ENCODE measurements at places on chromosomes 2 and 18.

GRCh38 chr2:201072201-201072530 lies 365 bp downstream of the NDUFB3 start:
- DNase-seq: no peak

GRCh38 chr2:215880970-215881369 lies 132.4 kb downstream of the MREG start:
- DNase-seq: no peak

DNA sequence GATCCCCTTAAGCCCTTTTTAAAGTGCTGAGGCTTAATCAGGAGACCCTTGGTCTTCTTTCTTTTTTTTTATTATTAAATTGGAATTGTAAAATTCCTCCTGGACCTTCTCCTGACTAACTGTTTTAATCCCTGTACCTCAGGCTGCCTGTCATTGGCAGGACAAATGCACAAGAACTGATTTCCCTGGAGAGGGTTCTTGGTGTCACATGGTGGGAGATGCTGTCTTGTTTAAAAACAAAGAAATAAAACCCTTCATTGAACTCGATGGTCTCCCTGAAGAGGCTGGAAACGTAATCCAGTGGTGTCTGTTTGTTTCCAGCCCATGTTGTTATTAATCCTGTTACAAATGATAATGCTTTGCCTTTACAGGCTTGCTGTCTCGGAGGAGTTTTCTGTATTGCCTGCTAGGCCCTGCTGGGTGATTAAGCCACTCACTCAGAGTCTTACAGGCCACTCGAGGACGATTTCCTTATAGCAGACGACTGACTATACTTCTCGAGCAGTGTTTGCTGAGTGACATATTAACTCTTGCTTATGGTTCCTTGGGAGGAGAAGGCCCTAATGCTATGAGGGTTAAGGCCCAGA lies 100.5 kb upstream of the MGAT5 start:
- no peak for DNase-seq

DNA sequence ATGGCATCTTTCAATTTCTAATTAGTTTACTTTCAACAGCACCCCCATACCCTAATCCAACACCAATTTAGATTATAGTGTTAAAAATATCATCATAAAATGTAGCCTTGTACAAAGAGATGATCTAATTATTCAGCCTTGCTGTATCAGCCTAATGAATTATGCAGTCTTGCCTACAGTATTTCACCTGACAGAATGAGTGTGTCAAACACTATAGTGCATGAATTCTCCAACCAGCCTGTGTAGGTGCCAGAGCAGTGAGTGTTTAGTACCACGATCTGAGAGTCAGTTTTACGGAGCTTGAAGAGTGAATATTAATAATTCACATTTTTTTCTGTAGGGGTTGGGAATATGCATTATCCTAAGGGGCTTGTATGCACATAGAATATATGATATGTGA lies 411.6 kb upstream of the SLC14A2 start:
- DNase-seq: no peak

- DNase-seq: no peak
Observed at GRCh38 chr2:152354909-152355308, 19.9 kb downstream of the FMNL2 start.

GRCh38 chr2:113834051-113834730 lies 55.7 kb upstream of the ACTR3 start:
- no peak for DNase-seq

- DNase-seq: no peak
Observed at GRCh38 chr2:1493431-1494126, 80.3 kb downstream of the TPO start.

GRCh38 chr2:143085125-143085784 lies 44.0 kb upstream of the ARHGAP15 start:
- DNase-seq: no peak

DNA sequence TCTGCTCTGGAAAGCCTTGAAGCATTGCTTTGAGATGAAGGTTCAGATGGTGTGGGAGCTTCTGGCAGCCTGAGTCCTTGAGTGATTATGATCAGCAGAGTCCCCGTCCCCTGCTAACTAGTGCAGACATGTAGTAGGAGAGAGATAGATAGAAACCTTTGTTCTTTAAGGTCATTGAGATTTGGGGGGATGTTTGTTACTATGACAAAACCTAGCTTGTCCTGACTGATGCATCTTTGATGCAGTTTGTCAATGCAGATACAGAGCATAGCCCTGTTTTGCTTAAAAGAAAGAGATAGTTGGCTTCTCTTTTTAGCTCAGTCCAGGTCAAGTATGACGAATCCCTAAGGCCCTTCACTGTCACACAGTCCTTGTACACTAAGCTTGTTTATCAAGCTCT lies 274.6 kb upstream of the DPP10 start:
- no peak for DNase-seq

DNA sequence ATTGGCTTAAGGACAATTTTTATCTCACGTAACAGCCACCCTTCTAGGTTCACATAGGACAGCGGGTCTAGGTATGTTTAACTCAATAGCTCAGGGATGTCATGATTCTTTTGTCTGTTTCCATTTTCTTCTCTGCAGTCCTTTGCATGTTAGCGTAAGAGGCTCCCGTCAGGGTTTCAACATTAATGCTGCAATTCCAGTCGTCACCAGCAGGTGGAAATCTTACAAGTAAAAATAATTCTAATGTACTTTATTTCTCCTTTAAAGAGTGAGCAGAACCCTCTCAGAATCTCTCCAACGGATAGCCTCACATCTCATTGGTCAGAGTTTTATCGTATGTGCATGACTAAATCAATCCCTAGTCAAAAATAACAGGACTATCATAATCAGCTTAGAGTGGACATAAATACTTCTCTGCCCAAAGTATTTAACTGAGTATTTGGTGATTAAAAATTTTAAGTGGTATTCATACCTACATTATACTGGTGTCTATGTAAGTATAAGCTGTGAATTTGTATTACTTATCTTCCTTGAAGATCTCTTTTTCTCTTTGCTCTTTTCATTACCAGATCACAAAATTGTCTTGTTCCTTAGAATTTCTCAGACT lies 487.2 kb upstream of the GCFC2 start:
- no peak for DNase-seq
